ENCODE measurements at places on chromosomes 5 and 9. TPM values are rescaled to one million over a fixed set of nuclear protein-coding genes. Genes with fewer than 3 reads are reported as not detected.

- no peaks in the 10 kb centered on the region for H3K36me3 ChIP-seq
- no peak for DNase-seq
- H3K27ac ChIP-seq, result no peak overlapping the region
- no peaks in the 10 kb centered on the region for H3K4me1 ChIP-seq
- no peaks in the 10 kb centered on the region for H3K27me3 ChIP-seq
- H3K4me3 ChIP-seq, result no peak overlapping the region
These were observed 393.0 kb downstream of the NTRK2 start for GRCh38 chr9:85062385-85063022.

DNA sequence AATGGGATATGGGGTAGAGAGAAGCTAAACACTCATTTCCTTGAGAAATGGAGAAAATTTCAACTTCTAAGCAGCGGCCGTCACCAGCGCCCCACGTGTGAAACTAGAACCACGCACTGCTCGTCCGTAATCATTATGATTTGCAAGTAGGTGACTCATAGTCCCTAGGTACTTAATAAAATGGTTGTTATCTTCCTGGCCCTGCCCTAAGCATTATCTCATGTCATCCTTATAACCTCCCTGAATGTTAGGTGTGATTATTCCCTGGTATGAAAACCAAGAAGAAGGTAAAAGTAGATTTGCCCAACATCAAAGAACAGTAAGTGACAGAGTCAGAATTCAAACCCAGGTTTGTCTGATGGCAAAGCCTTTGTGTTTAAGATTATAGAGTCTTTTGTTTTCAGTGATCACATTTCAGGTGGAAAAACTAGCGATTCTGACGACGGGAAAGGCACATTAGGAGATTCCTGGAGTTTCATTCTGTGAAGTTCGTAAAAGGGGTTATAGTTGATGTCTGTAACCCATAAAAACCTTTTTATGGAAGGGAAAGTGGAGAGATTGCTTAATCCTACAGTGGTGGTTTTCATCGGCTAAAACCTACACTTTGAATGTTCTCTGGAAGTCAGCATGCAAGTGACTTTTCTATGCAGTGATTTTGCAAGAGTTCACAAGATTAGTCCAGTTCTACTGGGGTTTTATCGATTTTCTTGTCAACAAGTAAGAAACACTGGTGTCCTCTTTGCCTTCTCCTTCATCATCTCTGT is 202.9 kb upstream of the WWC1 start:
- no peak for DNase-seq
- peak overlapping the region; percentile 13 for H3K27ac ChIP-seq
- H3K4me1 ChIP-seq, result no peaks in the 10 kb centered on the region
- no peaks in the 10 kb centered on the region for H3K36me3 ChIP-seq
- H3K4me3 ChIP-seq, result no peak overlapping the region
- H3K27me3 ChIP-seq, result no peaks in the 10 kb centered on the region

DNA sequence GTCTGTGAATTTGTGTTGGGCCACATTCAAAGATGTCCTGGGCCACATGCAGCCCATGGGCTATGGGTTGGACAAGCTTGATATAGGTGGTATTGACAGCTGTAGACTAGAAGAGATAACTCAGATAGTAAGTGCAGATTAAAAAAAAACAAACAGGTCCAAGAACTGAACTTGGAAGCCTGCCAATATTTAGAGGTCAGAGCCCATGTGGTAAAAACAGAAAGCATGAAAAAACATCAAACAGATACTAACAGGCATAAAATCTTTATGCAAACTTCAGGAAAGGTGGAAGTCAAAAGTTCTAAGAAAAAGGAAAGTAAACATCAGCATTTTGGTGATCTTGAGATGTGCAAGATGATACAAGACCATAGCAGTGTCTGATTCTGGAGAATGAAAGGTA is 155.1 kb upstream of the NR4A3 start:
- no peak overlapping the region for H3K27ac ChIP-seq
- H3K27me3 ChIP-seq, result no peaks in the 10 kb centered on the region

CDKN2B gene
- 0.83 TPM for total RNA-seq

WDR38 gene
- total RNA-seq, result not detected

P4HA2 gene
- 19.4 TPM for total RNA-seq

GRCh38 chr9:6904371-6904770 is 146.6 kb downstream of the KDM4C start:
- no peak overlapping the region for H3K4me3 ChIP-seq
- DNase-seq, result no peak
- H3K36me3 ChIP-seq, result no peaks in the 10 kb centered on the region
- no peak overlapping the region for H3K27ac ChIP-seq

TAF1L gene
- 0.07 TPM for total RNA-seq

- no peak for DNase-seq
- no peaks in the 10 kb centered on the region for H3K27me3 ChIP-seq
- H3K4me3 ChIP-seq, result no peak overlapping the region
- no peaks in the 10 kb centered on the region for H3K4me1 ChIP-seq
- no peaks in the 10 kb centered on the region for H3K36me3 ChIP-seq
These were observed 76.6 kb upstream of the XPA start for GRCh38 chr9:97773723-97774122.

DNA sequence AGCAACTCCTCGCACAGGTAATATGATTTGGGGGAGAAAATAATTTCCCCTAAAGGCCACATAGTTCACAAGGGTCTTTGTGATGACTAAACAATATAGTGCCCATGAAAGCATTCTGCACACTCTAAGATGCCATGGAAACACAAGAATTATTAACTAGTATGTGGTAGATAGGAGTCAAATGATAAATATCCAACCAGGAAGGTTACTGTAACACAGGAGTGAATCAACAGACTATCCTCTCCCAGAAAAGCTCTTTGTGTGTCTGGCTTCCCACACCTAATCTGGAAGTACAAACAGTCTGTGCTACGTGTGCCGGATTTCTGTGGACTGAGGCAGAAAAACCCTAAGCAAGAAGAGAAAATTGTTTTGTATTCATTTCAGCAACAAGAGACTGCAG is 70.0 kb downstream of the OTP start:
- no peaks in the 10 kb centered on the region for H3K36me3 ChIP-seq
- no peaks in the 10 kb centered on the region for H3K4me1 ChIP-seq
- H3K27me3 ChIP-seq, result no peaks in the 10 kb centered on the region
- H3K4me3 ChIP-seq, result no peak overlapping the region
- DNase-seq, result no peak

CEL gene
- 0.26 TPM for total RNA-seq

- no peak for DNase-seq
- no peak overlapping the region for H3K4me3 ChIP-seq
- H3K27me3 ChIP-seq, result no peaks in the 10 kb centered on the region
- no peak overlapping the region for H3K27ac ChIP-seq
- H3K4me1 ChIP-seq, result no peaks in the 10 kb centered on the region
These were observed 121.6 kb upstream of the LIFR start for GRCh38 chr5:38678076-38678475.

GRCh38 chr5:117435203-117435602 is 860.6 kb upstream of the SEMA6A start:
- no peak overlapping the region for H3K27ac ChIP-seq
- H3K4me3 ChIP-seq, result no peak overlapping the region

PCDHGB6 gene
- 21.1 TPM for total RNA-seq

SPINK5 gene
- not detected for total RNA-seq

DNA sequence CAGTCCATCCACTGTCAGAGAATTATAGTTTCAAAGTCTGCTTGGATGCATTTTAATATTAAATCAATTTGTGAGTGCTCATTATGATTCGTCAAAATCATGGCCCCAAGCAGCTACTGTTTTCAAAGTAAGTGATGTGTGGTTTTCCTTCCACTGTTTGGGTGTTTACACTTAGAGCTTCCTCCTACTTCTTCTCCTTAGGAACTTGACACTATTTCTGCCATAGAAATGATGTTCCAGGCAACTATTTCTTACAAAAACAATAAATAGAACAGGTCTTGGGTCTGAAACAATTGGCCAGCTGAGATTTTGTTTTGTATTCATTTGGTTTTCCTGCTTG is 132.8 kb upstream of the RAI14 start:
- no peaks in the 10 kb centered on the region for H3K4me1 ChIP-seq
- H3K27me3 ChIP-seq, result no peaks in the 10 kb centered on the region
- H3K4me3 ChIP-seq, result no peak overlapping the region
- H3K27ac ChIP-seq, result peak overlapping the region; percentile 65

DNA sequence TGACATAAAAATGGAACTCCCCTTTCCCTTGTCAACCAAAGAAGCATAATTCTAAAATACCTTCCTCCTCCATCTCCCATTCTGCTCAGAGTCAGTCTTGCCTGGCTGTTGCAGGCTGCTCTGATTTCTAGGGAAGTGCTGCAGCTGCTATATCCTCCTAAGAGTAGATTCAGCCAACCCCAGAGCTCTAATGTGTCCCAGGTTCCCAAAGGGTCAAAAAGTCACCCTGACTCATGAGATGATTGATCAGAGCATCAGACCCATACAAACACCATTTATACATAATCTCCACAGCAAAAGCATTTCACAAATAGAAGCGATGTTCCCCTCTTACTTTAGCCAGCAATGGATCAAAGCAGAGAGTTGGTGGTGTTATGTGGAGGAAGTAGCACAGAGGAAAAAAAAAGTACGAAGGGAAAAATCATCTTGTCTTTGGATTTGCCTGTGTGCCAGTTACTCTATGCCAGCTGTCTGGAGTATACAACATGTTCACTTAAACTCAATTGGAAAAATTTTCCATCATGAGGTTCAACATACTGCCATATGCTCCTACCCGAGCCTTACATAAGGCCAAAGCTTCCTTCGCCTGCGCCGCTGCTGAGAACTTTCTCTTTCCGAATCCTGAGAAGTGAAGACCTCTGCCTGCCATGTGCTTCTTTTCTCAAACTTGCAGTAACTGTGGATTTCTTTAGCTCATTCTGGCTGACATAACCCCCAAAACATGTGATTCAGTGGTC is 258.0 kb downstream of the TLE4 start:
- no peak overlapping the region for H3K27ac ChIP-seq
- no peak overlapping the region for H3K4me3 ChIP-seq
- H3K27me3 ChIP-seq, result no peaks in the 10 kb centered on the region
- no peaks in the 10 kb centered on the region for H3K4me1 ChIP-seq

PPP2CA gene
- total RNA-seq, result 114 TPM

- H3K36me3 ChIP-seq, result no peaks in the 10 kb centered on the region
- no peak overlapping the region for H3K27ac ChIP-seq
- H3K4me1 ChIP-seq, result no peaks in the 10 kb centered on the region
- no peaks in the 10 kb centered on the region for H3K27me3 ChIP-seq
- H3K4me3 ChIP-seq, result no peak overlapping the region
These were observed 101.2 kb downstream of the ZCCHC7 start for GRCh38 chr9:37221489-37222106.

DDX31 gene
- 5.9 TPM for total RNA-seq

GRCh38 chr5:164202338-164202737 is 696.9 kb downstream of the MAT2B start:
- H3K27me3 ChIP-seq, result no peaks in the 10 kb centered on the region
- no peaks in the 10 kb centered on the region for H3K4me1 ChIP-seq
- no peak overlapping the region for H3K27ac ChIP-seq

NIPAL4 gene
- not detected for total RNA-seq

DNA sequence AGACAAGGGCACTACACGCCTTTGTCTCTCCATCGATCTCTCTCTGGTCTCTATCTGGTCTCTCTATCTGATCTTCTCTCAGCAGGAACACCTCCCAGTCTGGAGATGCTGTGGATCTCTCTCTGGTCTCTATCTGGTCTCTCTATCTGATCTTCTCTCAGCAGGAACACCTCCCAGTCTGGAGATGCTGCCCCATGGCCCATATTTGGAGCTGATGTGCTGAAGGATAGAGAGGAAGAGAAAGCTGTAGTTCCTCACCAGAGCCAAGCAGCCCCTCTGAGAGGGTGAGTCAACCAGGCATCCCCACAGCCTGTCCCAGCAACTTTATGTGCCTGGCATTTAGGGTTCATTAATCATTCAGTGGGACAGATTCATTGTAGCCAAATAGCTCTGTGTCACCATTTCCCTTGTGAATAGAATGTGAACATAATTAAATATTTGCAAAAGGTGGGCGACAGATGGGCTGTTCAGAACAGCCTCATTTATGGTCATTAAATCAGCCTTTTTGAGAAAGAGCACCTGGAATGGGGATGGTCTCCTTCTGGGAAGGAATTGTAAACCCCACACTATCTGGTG is 189.3 kb upstream of the MAST4 start:
- H3K4me3 ChIP-seq, result no peak overlapping the region
- DNase-seq, result no peak
- no peaks in the 10 kb centered on the region for H3K27me3 ChIP-seq
- no peaks in the 10 kb centered on the region for H3K36me3 ChIP-seq

DNA sequence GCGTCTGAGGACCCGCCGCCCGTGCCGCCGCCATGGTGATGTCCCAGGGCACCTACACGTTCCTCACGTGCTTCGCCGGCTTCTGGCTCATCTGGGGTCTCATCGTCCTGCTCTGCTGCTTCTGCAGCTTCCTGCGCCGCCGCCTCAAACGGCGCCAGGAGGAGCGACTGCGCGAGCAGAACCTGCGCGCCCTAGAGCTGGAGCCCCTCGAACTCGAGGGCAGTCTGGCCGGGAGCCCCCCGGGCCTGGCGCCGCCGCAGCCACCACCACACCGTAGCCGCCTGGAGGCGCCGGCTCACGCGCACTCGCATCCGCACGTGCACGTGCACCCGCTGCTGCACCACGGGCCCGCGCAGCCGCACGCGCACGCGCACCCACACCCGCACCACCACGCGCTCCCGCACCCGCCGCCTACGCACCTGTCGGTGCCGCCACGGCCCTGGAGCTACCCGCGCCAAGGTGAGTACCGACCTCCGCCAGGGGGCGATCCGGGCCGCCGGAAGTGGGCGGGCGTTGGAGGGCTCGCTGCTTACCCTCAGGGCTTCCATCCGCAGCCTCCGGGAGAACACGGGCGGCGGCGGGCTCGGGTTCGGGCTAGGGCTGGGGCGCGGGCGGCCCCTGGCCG is 8.5 kb downstream of the PRR7 start:
- H3K36me3 ChIP-seq, result no peaks in the 10 kb centered on the region
- H3K27me3 ChIP-seq, result no peaks in the 10 kb centered on the region
- peak overlapping the region; percentile 45 for H3K4me3 ChIP-seq

- no peaks in the 10 kb centered on the region for H3K36me3 ChIP-seq
- no peaks in the 10 kb centered on the region for H3K27me3 ChIP-seq
- no peak overlapping the region for H3K4me3 ChIP-seq
- DNase-seq, result no peak
- no peaks in the 10 kb centered on the region for H3K4me1 ChIP-seq
- no peak overlapping the region for H3K27ac ChIP-seq
These were observed 49.9 kb downstream of the COL15A1 start for GRCh38 chr9:98993570-98993945.

COL23A1 gene
- total RNA-seq, result 0.85 TPM

PCA3 gene
- total RNA-seq, result not detected

- no peak for DNase-seq
- H3K4me3 ChIP-seq, result no peak overlapping the region
- no peaks in the 10 kb centered on the region for H3K36me3 ChIP-seq
- H3K27ac ChIP-seq, result no peak overlapping the region
These were observed 719.6 kb upstream of the WWC1 start for GRCh38 chr5:167571824-167572223.

GRCh38 chr9:19127871-19128500 is 694 bp upstream of the PLIN2 start:
- H3K4me1 ChIP-seq, result no peaks in the 10 kb centered on the region
- peak overlapping the region; percentile 98 for H3K27ac ChIP-seq
- peak overlapping the region; percentile 67 for H3K4me3 ChIP-seq
- no peaks in the 10 kb centered on the region for H3K36me3 ChIP-seq

Measured in uterus (tissue), 4 donors.